ENCODE measurements at places on chromosomes 5 and 9. TPM values are rescaled to one million over a fixed set of nuclear protein-coding genes. Genes with fewer than 3 reads are reported as not detected.

DNA sequence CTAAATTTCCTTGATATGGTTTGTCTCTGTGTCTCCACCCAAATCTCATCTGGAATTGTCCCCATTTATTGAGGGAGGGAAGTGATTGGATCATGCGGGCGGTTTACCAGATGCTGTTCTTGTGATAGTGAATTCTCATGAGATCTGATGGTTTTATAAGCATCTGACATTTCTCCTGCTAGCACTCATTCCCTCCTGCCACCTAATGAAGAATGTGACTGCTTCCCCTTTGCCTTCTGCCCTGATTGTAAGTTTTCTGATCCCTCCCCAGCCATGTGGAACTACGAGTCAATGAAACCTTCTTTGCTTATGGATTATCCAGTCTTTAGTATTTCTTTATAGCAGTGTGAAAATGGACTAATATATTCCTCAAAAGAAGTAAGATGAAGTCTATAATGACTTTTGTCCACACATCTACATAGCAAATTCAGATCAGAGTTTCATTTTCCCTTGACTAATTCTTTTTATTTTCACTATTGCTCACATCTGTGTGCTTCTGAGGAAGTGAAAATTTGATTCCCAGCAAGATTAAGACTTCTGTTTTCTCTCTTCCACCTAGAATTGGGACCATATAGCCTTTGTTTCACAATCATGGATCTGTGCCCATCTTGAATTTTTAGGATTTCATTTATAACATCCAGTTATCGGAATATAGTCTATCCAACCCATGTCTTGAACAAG lies 393.5 kb downstream of the DMAC1 start:
- no peak for DNase-seq

GRCh38 chr5:16345454-16345853 lies 120.1 kb downstream of the ZNF622 start:
- no peak for DNase-seq

DNA sequence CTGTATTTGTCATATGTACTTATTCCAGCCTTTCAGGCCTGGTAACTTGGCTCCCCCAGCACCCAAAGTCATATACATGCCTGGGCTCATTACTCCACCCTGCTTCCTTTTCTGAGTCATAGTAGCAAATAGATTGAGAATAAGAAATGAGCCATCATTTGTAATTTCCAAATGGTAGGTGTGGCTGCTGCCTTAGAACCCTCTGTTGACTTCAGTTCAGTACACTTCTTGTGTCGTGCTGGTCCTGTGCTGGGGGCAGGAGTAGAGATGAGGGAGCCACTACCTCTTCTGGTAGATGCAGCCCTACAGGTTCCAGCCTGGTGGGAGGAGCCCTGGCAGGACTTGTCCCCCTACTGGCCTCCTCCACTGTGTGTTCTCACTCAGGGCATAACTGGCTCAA lies 11.1 kb downstream of the GM2A start:
- no peak for DNase-seq

DNA sequence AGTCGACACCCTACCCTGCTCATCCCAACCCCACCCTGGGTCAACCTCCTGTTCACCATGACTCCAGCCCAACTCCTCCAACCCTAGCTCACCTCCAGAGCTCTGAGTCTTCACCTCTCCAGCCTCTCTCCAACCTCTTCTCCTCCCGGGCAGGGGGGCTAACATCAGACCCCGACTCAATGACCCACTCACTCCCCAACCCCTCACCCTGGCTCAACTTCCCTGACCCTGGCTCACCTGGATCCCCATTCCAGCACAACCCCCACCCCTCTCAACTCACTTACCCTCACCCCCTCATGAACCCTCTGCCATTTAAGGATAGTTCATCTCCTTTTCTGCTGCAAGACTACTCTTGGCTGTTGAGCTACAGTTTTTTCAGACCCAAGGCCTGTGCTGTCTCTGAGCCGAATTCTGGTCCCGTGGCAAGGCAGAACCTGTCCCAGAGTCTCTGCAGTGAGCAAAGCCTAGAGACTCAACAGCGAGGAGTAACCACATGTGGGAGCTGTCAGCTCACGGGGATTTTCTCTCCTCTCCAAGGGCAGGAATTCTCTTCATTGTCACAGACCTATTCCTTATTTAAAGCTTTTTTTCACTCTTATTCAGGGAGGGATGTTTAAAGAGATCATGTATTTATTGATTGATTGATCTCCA lies 29.8 kb downstream of the ANKRD33B start:
- no peak for DNase-seq

DNA sequence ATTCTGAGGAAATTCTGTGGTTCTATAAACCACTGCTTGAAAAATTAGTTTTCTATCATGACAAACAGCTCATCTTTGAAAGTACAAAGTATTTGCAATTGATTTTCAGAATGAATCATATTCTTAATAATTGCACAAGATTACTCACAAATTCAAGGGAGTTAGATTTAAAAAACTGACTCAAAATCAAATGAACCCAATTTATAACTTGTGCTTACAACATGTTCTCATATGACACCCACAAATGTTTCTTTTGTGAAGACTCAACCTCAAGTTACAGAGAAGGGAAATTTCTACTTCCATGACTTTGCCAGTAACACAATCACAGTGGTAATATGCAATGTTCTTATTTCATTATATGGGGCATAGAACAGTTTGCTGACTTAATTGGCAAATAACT lies 272.0 kb upstream of the ACTBL2 start:
- no peak for DNase-seq

DNA sequence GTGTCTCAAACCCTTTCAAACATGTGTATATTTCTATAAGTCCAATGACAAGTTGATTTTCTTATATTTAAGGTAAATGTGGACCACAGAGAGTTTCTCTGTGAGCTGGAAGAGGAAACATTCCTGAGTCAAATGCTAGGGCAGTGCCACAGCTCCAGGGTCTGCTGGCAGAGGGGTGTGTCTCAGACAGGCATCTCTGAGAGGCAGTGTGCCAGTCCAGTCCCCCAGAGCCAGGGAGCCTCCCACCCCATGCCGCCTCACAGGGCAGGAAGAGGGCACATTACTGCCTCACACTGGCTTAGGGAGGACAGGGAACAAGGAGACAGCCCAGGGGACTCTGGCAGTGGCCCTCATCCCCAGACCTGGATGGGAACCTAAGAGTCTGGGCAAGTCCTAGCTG lies 120.2 kb downstream of the TENT4A start:
- DNase-seq, result no peak

The RNF183 gene
- polyA plus RNA-seq, result 0.30 TPM

The STOML2 gene
- 131 TPM for polyA plus RNA-seq

All from left renal pelvis (tissue), 4 donors.